Stimulated activated CD8-positive, alpha-beta memory T cell treated with anti-CD3 and anti-CD28 coated beads, Interleukin-7, amount 100 ng/mL, for 1 hour (primary cell): ENCODE measurements at places on chromosomes 7 and 10.

DNA sequence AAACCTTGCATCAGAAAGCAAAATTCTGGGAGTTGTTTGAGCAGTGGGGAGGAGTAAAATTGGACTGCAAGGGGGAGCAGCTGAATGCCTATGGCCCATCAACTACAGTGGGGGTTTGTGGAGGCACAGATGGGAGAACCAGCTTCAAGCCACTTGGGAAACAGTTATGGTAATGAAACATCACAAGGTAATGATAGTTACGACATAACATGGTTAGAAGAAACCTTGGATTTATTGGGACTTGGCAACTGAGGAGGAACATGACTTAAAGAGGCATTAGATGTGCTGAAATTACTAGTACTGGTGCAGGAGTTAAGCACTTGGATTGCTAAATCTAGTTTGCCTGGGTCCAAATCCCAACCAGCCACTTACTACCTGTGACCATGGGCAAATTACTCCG is 868.4 kb downstream of the KCNMA1 start:
- DNase-seq = no peak

DNA sequence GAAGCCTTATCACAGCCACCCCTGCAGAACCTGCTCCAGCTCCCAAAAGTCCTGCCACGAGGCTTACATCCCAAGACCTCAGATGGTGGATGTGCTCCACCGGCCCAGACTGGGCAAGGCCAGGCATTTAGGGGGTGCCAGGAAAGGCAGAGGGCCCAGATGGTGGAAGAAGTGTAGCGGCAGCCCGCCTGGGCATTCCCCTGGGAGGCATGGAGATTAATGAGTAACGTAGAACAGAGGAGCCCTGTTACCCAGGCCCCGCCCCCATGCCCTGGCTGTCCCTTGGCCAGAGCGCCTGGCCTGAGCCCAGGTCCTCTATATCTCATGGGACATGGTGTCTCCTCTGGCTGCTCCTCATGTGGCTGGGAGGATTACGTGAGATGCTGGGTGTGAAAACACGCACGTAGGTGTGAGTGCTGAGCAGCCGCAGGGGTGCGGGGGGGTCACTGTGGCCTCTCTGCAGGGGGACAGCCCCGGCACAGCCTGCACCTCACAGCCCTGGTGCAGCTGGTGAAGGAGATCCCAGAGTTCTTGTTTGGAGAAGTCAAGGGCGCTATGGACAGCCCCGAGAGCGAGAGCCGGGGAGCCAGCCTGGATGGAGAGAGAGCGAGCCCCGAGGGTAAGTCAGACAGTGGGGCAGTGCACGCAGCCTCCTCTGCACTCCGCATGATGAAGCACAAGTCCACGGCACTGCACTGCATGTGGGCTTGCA is 52.9 kb downstream of the ZNF467 start:
- no peak for DNase-seq

DNA sequence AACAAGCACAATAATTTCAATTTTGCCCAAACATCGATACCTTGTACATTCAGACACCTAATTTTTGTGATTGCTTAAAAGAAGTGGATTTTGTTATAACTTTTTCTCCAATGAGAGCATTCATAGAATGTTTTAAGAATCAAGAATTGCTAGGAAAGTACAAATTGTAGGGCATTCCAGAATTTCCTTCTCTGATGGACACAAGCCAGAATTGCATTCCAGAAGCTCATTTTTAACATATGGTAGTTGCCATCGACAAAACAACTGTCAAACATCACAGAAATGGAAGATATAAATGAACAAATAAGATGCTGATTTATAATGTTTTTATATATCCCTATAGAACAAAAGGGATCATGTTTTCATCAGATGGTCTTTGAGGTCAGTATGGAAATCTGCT is 258.4 kb upstream of the NPVF start:
- no peak for DNase-seq

- no peak for DNase-seq
Observed at GRCh38 chr10:78950656-78951587, 117.8 kb upstream of the ZMIZ1 start.

GRCh38 chr7:155983176-155983815 is 171.0 kb upstream of the SHH start:
- no peak for DNase-seq

DNA sequence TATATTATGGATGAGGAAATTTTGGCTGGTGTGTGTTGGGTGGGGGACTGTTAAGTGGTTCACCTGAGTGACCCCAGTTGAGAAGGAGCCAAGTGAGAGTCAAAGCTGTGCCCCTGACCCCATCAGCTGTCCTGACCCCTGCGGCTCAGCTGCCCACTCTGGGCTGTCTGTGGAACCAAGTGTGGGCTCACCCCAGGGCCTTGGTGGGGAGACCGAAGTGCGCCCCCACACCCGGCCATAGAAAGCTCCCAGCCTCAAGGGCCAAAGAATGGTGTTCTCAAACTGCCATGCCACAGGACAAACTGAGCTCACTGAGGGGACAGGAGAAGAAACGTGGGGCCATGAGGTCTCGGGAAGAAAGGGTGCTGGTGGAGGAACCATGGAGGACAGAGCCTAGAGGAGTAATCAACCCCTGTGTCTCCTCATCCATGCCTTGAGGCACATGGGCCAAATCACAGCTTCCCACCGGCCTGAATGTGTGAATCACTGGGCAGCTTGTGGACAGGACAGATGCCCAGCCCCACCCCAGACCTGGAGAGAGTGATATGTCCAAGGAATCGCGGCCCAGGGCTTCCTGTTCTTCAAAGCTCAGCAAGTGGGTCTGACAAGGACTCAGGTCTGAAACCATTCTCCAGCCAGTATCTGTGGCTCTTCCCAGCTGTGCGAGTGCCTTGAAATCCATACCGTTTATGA is 86.2 kb upstream of the CACUL1 start:
- no peak for DNase-seq

DNA sequence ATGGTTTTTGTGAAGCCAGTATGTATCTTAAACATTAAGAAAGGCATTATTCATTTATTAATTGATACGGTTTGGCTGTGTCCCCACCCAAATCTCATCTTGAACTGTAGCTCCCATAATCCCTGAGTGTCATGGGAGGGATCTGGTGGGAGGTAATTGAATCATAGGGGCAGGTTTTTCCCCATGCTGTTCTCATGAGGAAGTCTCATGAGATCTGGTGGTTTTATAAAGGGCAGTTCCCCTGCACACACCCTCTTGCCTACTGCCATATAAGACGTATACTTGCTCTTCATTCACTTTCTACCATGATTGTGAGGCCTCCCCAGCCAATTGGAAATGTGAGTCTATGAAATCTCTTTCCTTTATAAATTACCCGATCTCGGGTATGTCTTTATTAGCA is 28.1 kb downstream of the OTUD1 start:
- no peak for DNase-seq

- DNase-seq = no peak
Observed at GRCh38 chr10:100184840-100185239, 989 bp downstream of the ERLIN1 start.

DNA sequence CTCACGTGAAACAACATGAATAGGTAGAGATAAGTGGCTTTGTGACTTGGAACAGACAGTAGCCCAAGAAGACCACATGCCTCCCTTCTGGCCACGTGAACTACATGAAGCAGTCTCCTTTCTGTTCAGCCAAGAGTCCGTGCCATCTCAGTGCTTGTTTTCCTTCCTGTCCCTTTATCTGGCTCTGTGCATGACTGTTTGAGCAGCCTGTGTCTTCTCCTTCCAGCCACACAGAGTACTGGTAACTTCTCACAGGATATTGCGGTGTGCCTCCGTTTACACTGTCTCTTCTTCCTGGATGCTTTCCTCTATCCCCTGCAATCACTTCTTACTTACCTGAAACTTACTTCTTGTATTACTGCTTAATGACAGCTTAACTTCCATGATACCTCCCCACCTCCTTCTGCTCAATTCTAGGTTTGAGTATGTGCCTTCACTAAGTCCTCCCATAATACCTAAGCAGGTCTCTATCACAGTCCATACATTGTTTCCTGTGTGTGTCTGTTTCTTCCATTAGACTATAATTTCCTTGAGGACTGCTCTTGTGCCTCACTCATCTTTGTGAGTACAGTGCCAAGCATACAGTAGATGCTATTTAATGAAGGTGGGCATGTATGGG is 748.7 kb downstream of the AUTS2 start:
- DNase-seq = no peak

- no peak for DNase-seq
Observed at GRCh38 chr10:86775056-86775869, 18.8 kb downstream of the BMPR1A start.

DNA sequence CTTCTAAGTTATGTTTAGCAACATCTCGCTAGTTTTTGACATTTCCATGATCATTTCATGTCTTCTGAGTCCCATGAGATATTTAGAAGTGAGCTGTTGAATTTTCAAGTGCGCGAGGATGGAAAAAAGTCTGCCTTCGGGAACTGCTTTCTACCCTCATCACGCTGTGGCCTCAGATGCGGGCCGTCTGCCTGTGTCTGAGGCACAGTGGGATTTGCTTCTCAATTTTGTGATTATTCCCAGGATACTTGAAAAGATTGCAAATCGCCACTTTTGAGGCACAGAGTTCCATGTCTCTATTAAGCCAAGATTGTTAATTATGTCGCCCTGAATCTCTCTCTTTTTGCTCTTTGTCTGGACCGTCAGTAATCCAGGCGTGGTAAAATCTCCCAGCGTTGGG is 30.8 kb upstream of the NKX6-2 start:
- DNase-seq = no peak

DNA sequence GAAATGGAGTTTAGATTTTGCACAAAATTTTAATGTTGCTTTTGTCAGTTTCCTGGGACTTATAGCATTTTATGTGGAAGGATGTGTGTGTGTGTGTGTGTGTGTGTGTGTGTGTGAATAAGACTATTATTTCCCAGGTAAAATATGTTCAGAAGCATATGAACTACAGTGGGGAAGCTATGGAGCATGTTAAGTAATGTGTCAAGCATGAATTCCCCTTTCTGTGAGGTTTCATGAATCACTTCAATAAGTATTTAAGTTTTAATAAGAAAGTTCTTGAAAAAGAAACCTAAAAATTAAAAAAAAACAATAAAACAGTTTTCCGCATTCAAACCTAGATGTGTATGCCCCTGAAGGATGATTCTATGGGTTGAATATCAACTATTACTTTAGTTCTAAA is 693 bp downstream of the CREB5 start:
- no peak for DNase-seq

DNA sequence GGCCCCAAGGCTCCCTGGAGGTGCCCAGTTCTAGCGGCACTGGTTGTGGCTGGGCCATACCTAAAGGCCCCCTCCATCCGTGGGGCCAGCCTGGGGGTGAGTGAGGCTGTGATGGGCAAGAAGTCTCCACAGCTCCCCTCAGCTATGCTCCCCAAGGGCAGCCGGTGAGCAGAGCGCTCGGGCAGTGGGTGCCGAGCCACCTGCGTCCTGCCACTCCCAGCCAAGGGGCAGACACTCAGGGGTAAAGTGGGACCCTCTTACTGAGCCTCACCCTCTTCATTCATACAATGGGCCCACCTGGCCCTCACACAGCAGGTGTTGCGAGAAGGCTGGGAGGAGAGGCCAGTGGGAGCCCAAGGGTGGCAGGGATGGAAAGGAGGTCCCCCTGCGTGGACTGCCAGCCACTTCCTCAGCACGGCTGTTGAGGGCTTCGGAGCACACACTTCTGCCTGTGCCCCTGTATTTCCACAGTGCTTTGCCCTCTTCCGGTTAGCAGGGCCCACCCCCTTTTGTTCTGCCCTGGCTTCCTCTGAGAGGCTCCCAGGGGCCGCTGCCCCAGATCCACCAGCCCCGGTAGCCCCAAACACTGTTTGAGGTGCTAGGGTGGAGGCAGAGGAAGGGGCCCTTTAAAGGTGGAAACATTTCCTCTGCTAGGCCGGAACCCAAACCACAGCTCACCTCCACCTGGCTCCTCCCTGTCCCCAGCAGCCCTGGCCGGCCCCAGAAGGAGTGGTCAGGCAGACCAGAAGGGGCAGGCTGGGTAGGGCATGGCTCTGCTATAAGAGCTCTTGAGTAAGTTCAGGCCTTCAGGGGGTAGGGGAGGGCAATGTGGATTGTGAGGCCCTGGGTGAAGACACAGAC is 16.4 kb upstream of the C10orf105 start:
- DNase-seq = no peak

DNA sequence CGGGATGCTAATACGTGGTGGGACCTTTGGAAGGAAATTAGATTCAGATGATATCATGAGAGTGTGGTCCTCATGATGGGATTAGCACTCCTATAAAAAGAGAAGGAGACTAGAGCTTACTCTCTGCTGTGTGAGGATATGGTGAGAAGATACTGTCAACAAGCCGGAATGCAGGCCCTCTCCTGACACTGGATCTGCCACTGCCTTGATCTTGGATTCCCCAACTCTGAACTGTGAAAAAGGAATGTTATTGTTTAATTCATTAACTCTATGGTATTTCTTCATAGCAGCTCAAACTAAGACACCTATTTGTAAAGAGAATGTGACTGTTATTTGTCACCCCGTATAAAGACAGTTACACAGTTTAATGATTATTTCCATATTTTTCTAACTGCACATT is 1227.5 kb upstream of the C7orf33 start:
- DNase-seq = no peak

GRCh38 chr7:81684514-81685269 is 85.2 kb downstream of the HGF start:
- no peak for DNase-seq

- DNase-seq = no peak
Observed at GRCh38 chr10:84537447-84537931, 209.1 kb downstream of the CCSER2 start.

- DNase-seq = no peak
Observed at GRCh38 chr10:97506199-97506991, 7.7 kb downstream of the UBTD1 start.

GRCh38 chr7:151451156-151451555 is 11.2 kb upstream of the CRYGN start:
- DNase-seq = no peak

DNA sequence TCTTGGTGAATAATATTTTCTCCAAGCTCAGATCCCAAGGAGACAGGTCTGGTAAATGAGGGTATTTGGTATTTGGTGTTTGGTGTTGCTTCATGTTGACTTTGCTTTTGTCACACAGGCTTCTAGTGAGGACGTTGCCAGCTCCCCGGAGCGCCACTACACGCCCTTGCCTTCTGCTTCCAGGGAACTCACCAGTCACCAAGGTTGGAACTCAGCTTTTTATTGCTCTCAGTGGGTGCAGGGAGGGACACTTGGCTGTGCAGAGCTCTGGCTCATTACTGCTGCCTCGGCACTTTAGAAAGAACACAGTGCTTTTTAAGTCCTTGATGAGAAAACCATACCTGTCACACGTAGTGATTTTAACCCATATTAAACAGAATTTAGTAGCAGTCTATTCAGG is 892.9 kb downstream of the LRMDA start:
- no peak for DNase-seq

GRCh38 chr10:75048669-75049098 is 62.8 kb upstream of the SAMD8 start:
- no peak for DNase-seq

DNA sequence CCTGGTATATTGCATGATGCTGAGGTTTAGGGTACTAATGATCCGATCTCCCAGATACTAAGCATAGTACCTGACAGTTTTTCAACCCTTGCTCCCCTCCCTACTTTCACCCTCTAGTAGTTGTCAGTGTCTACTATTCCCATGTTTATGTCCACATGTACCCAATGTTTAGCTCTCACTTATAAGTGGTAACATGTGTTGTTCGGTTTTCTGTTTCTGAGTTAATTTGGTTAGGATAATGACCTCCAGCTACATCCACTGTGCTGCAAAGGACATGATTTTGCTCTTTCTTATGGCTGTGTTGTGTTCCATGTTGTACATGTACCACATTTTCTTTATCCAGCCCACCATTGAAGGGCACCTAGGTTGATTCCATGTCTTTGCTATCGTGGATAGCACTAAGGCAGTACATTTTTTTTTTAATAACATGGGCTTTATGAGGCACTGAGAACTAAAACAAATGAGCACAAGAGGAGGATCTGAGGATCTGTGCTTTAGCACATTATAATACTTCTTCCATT is 28.1 kb downstream of the ITGB8 start:
- no peak for DNase-seq

GRCh38 chr7:157021871-157022680 is 11.6 kb upstream of the MNX1 start:
- no peak for DNase-seq
